ENCODE measurements at places on chromosomes 6 and 20.

DNA sequence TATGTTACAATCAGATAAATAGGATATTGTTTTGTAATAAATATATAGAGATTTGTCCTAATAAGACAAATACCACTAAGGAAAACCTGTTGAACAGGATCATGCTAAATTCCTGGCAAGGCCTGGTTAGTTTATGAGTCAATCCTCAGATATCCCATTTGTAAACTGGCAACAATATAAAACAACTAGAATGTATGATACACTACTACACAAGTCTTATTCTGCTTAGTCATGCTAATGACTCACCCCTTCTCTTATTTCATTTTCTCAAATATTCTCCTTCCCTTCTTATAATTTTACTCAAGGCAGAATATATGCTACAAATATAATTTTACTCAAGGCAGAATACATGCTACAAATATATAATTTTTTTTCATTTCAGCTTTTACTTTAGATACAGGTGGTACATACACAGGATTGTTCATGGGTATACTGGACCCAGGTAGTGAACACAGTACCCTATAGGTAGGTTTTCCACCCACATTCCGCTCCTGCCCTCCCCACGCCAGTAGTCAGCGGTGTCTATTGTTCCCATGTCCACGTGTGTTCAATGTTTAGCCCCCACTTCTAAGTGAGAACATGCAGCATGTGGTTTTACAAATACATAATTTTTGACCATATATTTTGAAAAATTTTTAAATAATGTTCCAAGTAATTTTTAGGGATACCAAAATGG, 6.3 kb downstream of the OSER1 start:
- peak; percentile 84 for DNase-seq

- no peak for DNase-seq
These were observed 109.2 kb downstream of the ARID1B start for GRCh38 chr6:156886409-156886808.

DNA sequence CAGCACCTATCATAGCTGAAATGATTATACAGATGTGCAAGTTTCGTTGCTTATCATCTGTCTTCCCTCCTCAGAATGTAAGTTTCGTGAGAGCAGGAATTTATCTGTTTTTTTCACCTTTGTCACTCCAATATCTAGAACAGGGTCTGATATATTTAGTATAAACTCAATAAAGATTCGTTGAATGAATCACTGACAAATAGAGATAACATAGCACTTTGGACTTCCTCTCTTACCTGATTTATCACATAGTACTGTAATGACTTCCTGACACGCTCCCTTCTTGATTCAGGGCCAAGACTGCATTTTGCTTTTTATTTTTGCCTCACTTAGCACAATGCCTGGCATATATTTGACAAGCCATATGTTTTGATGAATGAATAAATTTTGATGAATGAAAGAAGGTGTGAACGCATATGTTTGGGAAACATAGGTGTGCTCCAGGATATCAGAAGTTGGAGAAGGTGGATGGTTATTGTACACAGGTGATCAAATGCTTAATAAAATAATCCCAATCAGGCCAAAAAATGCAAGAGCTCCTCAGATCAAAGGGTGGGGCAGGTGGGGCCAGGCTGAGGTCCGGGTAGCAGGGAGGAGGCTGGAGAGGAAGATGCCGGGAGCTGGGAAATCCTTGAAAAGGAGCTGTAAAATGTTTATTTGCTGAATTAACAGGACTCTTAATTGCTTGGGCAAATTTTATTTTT, 33.0 kb downstream of the PIM1 start:
- DNase-seq, result no peak

DNA sequence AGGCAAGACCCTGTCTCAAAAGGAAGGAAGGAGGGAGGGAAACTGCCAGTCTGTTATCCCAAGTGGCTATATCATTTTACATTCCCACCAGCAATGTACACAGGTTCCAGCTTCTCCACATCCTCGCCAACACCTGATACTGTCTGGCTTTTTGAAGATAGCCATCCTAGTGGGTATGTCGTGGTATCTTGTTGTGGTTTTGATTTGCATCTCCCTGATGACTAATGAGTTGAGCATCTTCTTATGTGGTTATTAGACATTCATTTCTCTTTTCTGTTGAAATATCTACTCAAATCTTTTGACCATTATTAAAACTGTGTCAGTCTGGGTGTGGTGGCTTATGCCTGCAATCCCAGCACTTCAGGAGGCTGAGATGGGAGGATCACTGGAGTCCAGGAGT, 47.9 kb upstream of the ARID1B start:
- no peak for DNase-seq

DNA sequence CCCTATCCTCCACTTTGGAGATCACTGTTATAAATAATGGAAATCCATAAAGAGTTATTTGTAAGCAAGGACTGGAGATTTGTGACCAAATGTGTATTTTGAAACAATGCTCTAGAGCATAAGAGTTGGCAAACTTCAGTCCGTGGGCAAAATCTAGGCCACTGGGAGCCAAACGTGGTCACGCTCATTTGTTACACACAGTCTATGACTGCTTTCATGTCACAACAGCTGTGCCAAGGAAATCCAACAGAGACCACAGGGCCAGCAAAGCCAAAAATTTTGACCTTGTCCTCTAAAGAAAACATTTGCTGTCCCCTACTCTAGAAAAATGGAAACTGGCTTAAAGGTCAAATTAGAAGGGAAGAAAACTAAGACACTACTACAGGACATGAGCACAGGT, 7.9 kb downstream of the ZNF334 start:
- no peak for DNase-seq

DNA sequence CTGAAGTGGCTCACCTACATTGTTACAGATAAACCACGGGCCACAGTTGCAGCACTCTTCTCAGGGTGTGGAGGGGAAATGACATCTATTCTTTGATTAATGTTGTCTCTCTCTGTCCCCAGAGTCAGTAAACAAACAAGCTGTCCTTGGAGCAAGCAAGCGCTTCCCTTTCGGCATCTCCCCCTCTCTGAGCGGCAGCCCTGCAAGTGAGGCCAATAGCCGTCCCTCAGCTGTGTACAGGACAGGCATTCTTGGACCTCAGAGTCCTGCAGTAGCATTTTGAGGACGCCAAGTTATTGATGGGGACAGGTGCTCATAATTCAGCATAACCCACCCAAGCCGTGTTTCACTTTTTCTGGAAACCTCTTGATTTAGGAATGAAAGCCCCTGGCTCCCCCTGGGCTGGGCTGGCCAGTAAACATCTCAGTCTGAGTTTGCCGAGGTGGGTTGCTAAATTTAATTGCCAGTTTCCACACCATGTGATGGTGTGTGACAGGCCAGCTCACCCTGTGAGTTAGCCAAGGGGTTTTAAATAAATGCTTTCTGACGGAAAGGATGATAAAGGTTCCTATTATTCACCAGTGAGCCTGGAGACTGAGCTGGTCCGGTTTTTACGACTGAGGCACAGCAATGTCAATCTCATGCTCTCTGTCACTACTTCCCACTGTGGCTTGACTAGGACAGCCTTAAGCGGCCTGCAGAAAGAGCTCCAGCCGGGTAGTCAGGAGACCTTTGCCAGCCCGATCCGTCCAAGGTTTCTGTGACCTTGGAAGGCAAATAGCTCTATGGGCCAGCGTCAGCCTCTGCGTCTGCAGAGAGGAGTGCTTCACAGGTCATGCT, 214.8 kb upstream of the RREB1 start:
- no peak for DNase-seq

DNA sequence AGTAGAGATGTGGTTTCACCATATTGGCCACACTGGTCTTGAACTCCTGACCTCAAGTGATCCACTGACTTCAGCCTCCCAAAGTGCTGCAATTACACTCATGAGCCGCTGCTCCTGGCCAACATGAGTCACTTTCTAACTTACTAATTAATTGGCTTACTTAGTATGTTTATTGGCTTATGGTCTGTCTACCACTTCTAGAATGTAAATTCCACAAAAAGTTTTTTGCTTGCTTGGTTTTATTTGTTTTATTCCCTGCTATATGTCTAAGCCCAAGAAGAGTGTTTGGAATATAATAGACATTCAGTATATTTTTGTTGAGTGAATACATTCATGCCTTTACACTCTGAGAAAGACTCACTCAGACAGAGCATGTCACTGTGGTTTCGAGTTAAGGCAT, 86.0 kb downstream of the SAMD3 start:
- DNase-seq, result no peak

Measured in NCI-H460 (cell line).